Activated CD4-positive, CD25-positive, alpha-beta regulatory T cell (primary cell): ENCODE measurements at places on chromosomes 1 and 21.

DNA sequence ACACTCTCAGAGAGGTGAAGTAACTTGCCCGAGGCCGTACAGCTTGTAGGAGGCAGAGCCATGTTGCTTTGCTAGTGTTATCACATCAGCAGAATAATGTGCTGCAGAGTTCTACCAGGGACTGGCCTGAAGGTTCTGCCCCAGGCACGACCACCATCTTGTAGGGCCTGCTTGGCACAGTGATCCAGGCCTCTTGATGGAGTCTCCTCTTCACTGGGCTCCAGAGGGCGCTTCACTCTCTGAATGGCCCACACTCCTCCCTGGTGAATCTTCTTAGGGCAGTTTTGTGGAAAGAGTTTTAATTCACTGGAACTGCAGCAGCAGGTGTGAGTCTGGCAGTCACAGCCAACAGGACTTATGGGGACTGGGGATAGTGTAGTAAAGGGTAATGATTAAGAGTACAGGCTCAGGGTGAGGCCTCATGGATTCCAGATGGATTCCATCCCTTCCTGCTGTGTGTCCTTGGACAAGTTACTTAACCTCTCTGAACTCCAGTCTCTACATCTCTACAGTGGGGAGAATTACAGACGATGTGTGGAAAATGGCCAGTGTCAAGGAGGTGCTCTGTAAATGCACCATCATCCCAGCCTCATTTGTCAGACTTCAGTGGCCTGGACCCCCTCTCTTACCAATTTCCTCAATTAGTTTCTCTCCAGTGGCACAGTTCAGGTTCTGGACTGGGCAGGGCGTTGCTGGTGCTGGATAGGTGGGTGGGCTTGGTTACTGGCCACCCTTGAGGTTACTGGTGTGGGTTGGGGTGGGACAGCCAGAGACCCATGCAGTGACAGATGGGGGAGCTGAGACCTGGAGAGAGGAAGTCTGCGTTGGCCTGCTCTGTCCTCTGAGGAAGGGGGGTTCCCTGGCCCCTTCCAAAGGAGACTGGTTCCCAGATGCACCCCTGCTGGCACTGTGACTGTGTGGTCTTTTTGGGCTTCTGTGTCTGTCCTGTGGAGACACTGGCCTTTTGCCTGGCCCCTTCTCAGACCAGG, 45.9 kb upstream of the CSF3R start:
- DNase-seq: no peak

DNA sequence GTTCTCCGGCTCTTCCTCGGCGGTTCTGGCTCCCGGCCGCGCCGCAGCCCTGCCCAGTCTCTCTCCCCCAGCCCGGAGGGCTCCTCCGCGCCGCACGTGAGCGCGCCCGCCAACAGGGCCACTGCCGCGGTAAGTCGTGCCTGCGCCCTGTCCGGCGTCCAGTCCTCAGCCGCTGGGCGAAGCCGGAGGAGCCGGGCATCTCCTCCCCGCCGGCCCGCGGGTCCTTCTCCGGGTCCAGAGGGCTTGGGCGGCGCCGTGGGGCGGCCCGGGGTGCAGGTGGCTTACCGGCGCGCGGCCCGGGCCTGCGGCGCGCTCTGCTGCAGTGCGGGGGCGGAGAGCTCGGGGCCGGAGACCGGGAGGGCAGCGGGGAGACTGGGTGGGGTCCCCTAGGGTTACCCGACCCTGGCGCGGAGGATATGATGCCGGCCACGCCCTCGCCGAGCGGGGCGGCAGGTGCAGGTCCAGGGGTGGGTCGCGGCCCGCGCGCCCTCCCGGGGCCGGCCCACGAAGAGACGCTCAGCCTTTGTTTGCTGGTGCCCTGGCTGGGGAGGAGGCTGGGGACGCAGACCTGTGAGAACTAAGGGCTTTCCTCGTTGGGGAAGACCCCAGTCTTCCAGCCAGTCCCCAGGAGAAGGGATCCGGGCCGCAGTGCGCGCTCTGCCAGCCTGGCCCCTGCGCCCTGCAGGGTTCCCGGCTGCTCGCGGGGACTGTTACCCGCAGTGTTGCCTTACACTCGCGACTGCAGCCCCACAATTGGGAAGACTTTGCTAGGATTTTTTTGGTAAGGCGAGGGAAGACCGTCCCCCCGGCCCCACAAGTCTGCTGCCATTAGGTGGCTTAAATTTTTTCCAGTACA, at the start of gene DOP1B:
Gene DOP1B (plus strand): TSS at position 10 of the 856 bp plus-strand sequence. CDS start 7,910 bp downstream, outside the sequence.
- peak; percentile 50 for DNase-seq

DNA sequence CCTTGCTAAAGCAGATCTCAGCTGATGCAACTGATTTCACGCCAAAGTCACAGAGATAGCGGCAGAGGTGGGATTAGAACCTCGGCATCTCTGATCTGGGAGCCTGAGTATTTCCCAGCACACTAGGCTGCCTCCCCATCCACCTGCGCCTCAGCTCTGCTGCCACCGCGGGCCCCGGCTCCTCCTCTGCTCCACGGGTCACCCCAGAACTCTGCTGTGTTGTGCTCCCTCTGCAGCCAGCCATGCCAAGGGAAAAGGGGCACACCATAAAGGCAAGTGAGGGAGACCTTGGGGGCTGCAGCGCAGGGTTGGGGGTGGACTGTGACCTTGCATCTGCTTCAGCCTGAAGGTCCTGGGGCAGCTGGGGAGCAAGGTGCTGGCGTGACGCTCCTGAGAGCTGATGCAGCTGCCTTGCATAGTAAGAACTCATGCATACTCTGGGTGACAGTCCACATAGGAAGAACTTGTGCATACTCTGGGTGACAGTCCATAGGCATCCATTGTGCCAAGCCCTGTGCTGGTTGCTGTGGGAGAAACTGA, 68.7 kb downstream of the MAN1C1 start:
- no peak for DNase-seq

DNA sequence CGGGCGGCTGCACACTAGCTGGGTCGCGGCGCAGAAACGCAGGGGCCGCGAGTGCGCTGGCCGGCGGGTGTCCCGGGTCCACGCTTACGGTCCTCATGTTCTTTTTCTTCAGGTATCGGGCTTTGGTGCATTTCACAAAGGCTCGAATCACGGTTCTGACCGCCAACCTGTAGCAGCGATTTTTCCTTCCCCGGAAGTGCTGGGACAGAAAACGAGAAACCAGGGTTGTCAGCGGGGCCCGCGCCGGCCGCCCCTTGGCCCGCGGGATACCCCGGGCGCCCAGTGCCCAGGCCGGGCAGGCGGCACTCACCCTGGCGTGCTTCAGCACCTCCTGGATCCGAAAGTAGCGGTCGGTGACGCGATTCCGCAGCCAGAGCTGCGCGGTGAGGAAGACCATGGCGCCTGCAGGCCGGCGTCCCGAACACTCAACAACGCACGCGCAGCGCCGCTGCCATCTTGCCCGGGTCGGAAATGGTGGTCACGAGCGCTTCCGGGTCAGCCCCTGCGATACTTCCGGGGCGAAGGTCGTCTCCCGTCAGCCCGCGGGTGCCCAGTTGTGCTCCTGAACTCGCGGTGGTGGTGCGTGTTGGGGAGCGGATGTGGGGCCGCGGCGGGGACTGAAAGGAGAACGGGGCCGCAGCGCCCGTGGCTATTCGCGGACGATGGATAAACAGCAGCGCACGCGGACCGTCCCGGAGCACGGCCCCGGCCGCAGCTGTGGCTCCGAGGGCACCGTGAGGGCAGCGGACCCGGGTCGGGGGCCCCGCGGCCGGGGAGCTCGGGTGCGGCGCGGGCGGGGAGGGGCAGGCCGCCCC, at the start of gene MRPL20:
Gene MRPL20 (minus strand): TSS at position 473 of the 815 bp plus-strand sequence. CDS start 76 bp downstream, at position 397.
- DNase-seq: peak; percentile 94
